Activated CD8-positive, alpha-beta memory T cell treated with anti-CD3 and anti-CD28 coated beads for 1 hour (primary cell): ENCODE measurements at places on chromosomes 6 and 20.
A peak's percentile ranks its signal among the peaks of the same experiment; 100 is the strongest.

DNA sequence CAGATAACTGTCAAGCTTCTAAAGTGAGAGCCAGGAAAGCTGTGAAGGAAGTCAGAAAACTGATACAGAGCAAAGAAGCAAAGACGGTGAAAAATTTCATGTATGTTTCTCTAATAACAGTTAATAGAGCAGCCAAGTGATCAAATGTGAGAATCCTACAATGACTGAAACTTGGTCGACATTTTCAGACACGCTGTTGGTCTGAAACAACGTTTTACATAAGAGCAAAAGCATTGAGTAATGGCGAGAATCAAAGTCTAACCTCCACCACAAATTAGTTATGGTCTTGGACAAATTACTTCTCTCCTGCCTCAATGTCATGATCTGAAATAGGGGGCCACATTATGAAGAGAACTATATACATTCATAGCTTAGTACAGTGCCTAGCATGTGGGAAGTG lies 3.3 kb downstream of the MKKS start:
- DNase-seq: no peak

DNA sequence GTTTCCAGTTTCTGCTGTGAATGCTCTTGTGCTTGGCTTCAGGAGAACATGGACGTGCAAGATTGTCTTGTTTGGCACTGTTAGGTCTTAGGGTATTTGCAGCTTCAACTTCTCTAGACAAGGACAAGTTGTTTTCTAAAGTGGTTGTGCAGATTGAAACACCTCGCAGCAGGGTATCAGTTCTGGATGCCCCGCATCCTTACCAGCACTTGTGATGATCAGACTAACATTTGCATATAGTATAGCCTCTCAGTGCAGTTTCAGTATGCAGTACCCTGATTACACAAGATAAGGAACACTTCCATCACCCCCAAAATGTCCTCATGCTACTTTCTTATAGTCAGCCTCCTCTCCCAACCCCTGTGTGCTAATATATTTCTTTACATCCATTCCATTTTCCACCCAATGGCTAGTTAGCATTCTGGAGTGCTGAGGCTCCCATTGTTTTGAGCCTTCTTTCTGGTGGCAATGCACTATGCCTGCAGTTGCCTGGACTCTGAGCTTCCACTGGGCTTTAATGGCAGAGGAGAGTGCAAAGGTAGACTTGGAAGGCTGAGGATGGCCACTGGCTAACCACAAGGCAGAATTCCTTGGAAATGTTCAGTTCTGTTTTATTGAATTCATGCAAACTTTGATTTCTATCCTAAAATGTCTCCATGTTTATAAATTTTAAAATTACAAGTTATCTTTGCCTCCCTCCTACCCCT lies 35.4 kb downstream of the KIF3B start:
- DNase-seq: no peak

DNA sequence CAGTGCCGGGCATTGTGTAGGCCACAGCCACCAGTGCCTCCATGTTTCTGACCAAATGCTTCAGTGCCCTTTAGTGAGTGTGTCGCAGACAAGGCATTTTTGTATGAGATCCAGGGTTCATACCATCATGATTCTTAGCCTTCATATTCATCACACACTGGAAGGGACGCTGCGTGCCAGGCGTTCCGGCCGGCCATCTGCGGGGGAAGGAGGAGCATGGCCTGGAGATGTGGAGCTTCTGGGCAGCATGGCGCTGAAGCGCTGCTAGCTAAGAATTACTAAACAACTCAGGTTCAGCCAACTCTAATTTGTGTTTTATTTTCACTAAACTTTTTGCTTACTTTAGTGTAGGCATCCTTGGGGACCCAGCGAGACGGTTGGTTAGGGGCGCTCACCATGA lies 111.4 kb upstream of the EXOC2 start:
- no peak for DNase-seq

DNA sequence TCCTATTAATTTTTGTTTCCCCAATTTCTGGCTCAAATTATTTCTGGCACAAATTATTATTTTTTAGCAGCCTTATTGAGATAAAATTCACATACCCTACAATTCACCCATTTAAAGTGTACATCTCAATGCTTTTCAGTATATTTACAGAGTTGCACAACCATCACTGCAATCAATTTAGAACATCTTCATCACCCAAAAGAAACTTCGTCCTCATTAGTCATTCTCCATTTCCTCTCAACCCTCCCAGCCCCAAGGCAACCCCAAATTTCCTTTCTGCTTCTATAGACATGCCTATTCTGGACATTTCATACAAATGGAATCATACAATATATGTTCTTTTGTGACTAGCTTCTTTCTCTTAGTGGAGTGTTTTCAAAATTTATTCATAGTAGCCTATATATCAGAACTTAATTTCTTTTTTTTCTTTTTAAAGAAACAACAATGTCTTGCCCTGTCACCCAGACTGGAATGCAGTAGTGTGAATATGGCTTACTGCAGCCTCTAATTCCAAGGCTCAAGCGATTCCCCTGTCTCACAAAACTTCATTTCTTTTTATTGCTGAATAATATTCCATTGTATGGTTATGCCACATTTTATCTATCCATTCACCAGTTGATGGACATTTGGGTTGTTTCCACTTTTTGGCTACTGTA lies 84.5 kb downstream of the DNAH8 start:
- no peak for DNase-seq

- no peak for DNase-seq
Observed at GRCh38 chr20:40631119-40631631, 57.9 kb downstream of the MAFB start.

- no peak for DNase-seq
Observed at GRCh38 chr6:71091167-71091566, 134.3 kb upstream of the B3GAT2 start.

- DNase-seq: no peak
Observed at GRCh38 chr6:21158873-21159272, 434.7 kb upstream of the SOX4 start.

DNA sequence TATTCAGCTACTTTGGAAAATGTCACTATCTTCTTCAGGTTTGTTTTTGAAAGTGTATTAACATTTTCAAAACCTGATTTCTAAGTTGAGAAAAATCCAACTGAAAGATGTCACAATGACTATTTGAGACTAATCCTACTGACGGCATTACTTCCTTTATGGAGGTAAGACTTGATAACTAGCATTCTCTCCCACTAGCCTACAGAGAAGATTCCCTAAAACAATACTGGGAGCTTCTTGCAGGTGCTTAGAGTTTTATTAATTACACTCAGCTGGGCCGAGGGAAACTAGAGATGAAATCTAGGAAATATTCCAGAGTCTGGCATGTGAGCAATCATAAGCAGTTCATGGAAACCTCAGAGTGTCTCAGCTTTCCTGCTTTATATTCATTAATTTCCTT lies 114.0 kb downstream of the LCA5 start:
- no peak for DNase-seq

- DNase-seq: no peak
Observed at GRCh38 chr6:46051962-46052361, 36.3 kb upstream of the CLIC5 start.

GRCh38 chr6:34953061-34954025 lies 64.3 kb downstream of the ANKS1A start:
- DNase-seq: no peak

- DNase-seq: no peak
Observed at GRCh38 chr20:24297993-24298392, 171.4 kb upstream of the SYNDIG1 start.

GRCh38 chr6:1609041-1609647 lies 571 bp upstream of the FOXC1 start:
- no peak for DNase-seq

DNA sequence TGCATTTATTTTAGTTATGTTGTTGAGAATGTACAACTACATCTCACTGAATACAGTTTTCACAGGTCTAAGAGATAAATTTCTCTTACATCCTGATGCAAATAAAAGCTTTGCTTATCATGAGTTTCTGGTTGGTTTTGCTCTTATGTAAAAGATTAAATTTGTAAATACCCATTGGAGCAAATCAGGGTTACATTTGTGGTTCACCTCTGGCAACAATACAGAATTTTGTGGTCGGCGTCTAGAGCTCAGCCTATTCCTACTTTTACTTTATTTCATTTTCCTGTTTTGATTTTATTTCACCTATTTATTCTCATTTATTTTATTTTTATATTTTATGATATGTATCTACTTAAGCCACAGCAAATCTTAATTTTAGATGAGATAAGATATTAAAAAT lies 271.9 kb upstream of the MARCKS start:
- no peak for DNase-seq

DNA sequence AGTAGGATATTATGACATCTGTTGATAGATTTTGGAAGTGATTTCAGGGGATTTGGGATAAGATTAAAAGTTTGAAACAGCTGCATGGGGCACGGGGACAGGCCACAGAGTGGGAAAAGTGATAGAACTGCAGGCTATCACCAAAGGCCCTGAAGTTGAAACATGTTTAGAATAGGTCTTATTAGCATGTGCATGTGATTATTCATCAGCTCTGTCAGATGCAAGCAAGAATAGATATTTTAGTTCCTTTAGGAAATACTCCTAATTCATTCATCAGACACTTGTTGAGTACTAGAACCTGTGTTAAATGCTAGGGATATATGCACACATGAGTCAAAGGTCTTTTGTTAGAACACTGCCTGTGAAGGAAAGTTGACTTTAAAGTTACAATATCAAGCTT lies 261.2 kb upstream of the MAN1A1 start:
- no peak for DNase-seq

- DNase-seq: no peak
Observed at GRCh38 chr6:25463441-25463840, 184.3 kb downstream of the CARMIL1 start.

DNA sequence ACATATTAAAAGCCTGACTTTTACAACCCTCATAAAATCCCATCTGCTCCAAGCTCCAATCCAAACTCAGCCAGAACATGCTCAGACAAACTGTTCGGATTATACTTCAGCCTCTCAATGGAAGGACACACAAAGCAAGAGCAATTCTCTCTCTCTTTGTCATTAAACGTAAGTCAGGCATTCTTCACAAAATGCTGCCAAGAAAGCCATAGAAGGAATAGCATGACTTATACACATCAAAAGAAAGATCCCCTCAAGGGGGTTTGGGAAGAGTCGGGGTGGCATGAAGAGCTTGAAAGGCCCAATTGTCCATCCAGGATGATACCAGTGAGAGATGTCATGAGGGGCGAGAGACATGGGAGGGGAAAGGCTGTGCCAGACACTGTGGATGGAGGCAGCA lies 268.9 kb downstream of the PREX1 start:
- no peak for DNase-seq

- no peak for DNase-seq
Observed at GRCh38 chr20:62878244-62879038, 16.8 kb upstream of the TCFL5 start.

DNA sequence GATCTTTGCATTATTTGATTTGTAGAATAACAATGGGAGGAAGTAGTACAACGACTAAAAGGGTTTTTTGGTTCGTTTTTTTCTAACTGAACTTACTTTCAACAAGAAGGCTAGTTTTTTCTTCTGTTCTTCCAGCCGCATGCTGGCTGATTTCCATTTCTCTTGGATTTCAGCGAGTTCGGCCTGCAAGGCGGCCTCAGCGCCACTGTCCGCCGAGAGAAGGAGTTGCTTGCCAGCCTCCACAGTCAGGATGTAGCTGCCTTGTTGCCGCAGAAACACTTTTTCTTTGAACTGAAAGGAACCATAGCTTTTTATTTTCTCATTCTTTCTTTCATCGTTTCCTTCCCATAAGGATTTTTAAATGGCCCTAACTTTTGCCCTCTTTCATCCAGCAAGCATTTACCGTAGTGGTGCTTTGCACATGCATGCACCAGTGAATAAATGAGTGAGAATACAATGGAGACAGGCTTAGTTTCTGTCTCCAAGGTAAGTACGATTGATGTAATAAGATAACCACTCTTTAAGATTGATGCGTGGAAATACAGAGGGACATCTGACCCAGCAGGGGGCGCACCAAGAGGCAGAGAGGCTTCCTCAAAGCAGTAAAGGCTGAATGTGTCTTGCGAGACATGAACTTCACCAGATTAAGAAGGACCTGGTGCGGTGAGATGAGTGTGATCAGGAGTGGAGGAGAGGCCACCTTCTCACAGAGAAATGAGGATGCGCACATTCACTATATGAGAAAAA lies 398.8 kb downstream of the ESR1 start:
- peak; percentile 10 for DNase-seq

GRCh38 chr20:38881806-38882440 lies 44.3 kb upstream of the FAM83D start:
- DNase-seq: no peak

GRCh38 chr6:125701354-125701668 lies 48.1 kb upstream of the HEY2 start:
- DNase-seq: no peak

DNA sequence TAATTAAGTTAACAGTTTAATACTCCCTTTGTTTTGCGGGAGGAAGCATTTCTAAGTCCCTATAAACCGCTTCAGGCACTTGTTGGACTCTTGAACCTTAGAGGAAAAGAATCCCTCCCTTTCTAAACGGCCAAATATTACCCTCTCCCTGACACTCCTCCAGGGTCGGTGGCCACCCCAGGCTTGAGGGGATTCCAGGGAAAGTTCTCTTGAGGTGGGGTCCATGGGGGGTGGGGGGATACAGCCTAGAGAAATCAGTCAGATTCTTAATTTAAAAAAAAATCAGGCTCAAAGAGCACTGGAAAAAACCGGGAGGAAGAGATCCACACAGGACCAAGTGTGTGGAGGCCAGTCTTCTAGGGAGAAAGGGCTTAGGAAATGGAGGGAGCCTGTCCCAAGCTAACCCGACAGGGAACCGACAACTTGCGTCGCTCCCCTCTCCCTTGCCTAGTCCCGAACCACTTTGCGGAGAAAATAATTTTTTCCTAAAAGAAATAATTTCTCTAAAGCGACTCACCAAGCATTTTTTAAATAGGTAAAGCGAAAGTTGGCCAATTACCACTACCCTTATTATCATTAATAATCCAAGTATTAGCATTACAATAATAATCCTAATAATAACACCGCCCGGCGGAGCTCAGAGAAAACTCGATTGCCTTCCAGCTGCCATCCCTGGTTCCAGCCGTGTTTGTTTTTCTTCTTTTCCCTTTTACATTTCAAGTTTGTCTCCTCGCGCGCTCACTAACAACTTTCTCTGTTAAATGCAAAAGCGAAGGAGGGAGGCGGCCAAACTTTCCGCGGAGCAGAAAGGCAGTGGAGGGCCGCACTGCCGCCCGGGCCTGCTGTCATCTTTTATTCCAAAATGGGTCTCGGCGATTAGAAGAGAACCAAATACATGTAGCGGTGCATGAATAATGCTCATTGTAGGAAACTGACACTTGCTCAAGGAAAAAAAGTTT lies 4.8 kb downstream of the NR2E1 start:
- DNase-seq: no peak

- no peak for DNase-seq
Observed at GRCh38 chr20:31516651-31517050, 2.4 kb downstream of the HM13 start.

- DNase-seq: no peak
Observed at GRCh38 chr6:157335829-157336228, 12.5 kb upstream of the TMEM242 start.

- DNase-seq: no peak
Observed at GRCh38 chr6:143107911-143108761, 47.4 kb downstream of the AIG1 start.

- no peak for DNase-seq
Observed at GRCh38 chr6:81308577-81309279, 443.8 kb downstream of the TENT5A start.
